ENCODE measurements at places on chromosomes 2 and 18.

GRCh38 chr18:77140439-77141109 lies 8.0 kb upstream of the MBP start:
- DNase-seq, result no peak

DNA sequence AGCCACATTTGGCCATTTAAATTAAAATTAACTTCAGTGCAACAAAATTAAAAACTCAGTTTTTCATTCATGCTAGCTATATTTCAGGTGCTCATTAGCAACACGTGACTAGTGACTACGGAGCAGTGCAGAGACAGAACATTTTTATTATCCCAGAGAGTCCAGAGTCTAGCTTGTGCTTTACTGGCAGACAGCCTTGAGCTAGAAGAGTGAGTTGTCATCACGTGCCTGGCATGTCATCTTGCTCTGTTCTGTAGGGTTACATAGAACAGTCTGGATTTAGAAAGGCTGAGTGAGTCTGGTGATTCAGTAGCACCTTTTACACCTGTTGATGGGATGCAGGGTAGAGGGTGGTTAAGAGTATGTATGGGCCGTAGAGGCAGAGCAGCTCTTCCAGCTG lies 136.9 kb upstream of the IL1R2 start:
- no peak for DNase-seq

- no peak for DNase-seq
Measured at GRCh38 chr2:234691968-234692955, 195.4 kb upstream of the ARL4C start.

- DNase-seq, result no peak
Measured at GRCh38 chr18:62828852-62829251, 113.5 kb downstream of the PHLPP1 start.

DNA sequence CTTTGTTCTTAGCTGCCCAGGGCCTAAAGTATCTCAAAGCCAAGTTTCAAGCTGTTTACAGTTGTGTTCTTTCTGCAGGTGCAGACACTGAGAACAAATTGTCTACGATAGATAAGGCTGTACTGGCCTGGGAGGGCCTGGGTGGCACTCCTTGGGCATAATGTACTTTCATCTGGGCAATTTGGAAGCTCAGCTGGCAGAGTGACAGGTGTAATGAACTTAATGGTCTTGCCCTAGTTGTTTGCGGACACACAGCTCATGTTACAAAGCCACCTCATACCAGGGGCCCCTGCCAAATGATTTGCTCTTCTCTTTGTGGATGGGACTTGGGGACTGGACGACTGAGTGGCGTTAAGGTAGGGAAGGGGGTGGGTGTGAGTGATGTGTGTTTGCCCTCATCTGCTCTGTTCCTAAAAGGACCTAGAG lies 4.3 kb downstream of the LDLRAD4 start:
- DNase-seq, result no peak

- DNase-seq, result no peak
Measured at GRCh38 chr2:24054366-24055010, 4.9 kb downstream of the FKBP1B start.

GRCh38 chr18:75173738-75174137 lies 35.2 kb downstream of the PTGR3 start:
- no peak for DNase-seq

DNA sequence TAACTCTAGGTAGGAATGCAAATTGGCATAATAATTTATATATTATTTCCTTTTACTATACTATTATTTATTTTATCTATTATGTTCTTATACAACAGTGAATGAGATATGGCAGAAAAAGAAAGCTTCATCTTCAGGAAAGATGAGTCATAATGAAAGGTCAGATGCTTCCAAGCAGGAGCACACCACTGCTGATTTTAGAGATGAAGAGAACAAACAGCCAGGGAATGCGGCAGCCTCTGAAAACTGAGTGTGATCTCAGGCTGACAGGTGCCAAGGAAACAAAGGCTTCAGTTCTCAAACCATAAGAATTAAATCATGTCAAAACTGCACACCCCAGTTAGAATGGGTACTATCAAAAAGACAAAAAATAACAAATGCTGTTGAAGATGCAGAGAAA lies 149.0 kb downstream of the CCDC178 start:
- DNase-seq, result no peak
